Cerebellar nuclear complex (tissue), 1 donor: ENCODE measurements at places on chromosomes 2 and 18.

DNA sequence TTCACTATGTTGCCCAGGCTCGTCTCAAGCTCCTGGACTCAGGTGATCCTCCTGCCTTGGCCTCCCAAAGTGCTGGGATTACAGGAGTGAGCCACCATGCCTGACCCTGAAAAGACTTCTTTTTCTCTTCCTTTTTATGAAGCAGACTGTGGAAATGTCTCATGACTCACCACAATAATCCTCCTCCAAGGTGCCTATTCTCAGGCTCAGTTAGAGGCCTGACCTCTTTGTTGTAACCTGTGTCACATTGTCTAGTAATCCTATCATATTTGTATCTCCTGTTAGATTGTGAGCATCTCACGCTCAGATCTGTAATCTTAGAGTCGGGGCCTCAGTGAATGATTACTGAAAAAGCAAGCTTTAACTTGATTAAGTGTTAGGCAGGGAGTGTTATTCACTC is 18.3 kb upstream of the TAF4B start:
- no peak for DNase-seq

DNA sequence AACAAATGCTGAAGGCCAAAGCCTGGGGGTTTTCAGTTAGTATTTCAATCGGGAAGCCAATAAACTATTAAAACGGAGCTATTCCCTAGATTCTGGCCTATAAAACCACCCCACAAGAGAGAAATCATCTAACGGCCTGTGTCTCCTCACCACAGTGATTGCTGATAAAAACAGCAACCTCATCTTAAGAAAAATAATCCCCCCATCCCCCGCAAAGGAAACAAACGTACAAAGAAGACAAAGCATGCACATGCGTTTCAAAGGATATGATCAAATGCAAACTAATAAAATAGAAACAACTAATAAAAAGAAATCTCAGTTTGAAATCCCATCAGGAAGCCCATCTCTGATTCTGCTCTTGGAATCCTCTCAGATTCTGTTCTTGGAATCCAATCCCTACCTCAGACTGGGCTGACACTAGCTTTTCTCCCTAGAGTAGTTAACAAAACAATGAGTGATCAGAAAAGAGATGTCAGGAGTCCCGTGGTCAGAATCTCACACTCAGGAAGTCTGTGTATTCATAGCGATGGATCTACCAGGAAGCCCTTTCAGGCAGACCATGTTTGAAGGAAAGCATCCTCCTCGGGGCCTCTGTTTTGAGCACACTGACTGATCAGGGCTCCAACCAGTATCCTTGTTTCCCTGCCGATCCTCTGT is 150.7 kb downstream of the THADA start:
- no peak for DNase-seq

GRCh38 chr2:135257383-135258090 is 205.4 kb downstream of the RAB3GAP1 start:
- no peak for DNase-seq

DNA sequence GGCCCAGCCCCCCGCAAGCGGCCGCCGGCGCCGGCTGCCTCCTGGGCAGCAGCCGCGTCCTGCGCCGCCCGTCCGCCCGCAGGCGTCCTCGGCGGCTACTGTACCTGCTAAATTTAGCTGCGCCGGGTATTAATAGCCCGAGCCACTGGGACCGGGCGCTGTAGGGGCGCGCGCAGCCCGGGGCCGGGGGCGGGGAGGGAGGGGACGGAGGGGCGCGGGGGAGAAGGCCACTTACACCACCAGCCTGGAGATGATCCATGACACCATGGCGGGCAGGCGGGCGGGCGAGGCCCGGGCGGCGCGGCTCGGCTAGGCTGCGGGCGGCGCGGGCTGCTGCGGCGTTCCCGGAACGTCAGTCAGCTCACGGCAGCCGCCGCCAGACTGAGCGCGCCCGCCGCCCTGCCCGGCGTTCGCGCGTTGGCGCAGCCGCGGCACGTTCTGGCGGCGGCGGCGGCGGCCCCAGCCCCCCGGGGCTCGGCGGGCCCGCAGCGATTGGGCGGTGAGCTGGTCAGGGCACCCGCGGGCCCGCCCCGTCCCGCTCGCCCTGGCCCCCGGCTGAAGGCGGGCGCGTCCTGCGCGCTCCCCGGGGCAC is at the start of gene REEP1:
Gene REEP1, minus strand, starts transcription at position 383 of the 592 bp plus-strand sequence. Its CDS starts 116 bp downstream, at position 267.
- no peak for DNase-seq

- no peak for DNase-seq
Measured at GRCh38 chr2:143241403-143242088, 112.3 kb downstream of the ARHGAP15 start.

DNA sequence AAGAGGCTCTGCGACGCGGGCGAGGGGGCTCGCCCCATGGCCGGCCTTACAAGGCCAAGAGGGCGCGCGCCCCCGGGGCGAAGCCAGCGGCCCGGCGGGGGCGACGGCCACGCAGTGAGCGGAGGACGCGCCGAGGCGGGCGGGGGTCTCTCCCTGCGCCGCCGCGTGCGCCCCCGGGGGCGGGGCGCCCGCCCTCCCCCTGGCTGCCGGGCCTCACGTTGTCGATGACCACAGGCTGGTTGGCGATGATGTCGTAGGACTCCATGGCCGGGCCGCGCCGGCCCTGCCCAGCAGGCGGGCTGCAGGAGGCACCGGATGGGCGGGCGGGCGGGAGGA is 250 bp downstream of the ACTR1B start:
- no peak for DNase-seq

GRCh38 chr2:157395811-157396210 is 48.1 kb downstream of the CYTIP start:
- DNase-seq = no peak

GRCh38 chr2:111694700-111695101 is 189.3 kb downstream of the ANAPC1 start:
- DNase-seq = no peak

GRCh38 chr2:229485857-229486256 is 214.8 kb upstream of the PID1 start:
- no peak for DNase-seq

DNA sequence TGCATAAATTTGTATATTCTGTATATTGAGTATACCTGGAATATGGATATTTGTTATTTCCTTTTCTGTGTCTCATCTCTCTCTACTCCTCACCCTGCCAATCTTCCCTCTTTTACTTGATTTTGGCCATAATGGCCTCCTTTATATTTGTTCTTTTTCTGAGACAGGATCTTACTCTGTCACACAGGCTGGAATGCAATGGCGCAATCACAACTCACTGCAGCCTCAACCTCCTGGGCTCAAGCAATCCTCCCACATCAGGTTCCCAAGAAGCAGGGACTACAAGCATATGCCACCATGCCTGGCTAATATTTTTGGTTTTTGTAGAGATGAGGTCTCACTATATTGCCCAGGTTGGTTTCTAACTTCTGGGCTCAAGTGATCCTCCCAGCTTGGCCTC is 30.5 kb downstream of the PREPL start:
- no peak for DNase-seq

DNA sequence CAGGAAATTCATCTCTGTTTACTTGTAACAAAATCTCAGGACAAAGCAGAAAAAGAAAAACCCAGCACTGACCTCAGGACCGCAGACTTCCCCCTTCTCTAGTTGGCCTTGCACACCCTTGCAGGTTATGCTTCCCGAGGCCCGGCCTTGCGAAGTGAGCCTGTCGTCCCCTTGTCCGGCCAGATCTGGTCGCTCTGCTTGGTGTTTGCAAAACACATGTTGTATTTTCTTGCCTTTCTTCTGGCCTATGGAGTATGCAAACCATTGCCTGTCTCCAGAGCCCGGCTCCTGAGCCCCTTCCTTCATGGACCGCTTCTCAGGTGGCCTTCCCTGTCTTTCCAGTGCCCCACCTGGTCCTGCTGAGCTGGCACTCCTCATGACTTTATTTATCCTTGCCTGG is 4.8 kb downstream of the IMPA2 start:
- no peak for DNase-seq

GRCh38 chr18:59569390-59569791 is 127.8 kb downstream of the CCBE1 start:
- DNase-seq = no peak

DNA sequence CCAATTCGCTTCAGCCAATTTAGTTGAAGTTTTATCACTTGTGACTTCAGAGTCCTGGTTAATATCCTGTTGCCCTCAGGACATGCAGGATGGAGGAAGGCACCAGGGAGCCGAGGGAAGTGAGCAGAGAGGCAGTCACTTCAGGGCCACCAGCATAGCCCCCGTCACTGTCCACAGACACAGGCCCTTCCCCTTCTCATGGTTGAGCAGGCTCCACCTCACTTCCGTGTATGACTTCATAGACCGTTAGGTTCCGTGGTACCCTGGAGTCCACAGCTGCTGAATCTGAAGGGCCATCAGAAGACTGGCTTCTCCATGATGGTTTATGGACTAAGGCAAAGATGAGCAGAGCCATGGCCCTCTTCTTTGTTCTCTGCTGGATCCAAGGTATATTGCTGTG is at the start of gene C2orf92:
Gene C2orf92, plus strand, starts transcription at position 266 of the 400 bp plus-strand sequence. Its CDS starts 76 bp downstream, at position 342.
- no peak for DNase-seq

DNA sequence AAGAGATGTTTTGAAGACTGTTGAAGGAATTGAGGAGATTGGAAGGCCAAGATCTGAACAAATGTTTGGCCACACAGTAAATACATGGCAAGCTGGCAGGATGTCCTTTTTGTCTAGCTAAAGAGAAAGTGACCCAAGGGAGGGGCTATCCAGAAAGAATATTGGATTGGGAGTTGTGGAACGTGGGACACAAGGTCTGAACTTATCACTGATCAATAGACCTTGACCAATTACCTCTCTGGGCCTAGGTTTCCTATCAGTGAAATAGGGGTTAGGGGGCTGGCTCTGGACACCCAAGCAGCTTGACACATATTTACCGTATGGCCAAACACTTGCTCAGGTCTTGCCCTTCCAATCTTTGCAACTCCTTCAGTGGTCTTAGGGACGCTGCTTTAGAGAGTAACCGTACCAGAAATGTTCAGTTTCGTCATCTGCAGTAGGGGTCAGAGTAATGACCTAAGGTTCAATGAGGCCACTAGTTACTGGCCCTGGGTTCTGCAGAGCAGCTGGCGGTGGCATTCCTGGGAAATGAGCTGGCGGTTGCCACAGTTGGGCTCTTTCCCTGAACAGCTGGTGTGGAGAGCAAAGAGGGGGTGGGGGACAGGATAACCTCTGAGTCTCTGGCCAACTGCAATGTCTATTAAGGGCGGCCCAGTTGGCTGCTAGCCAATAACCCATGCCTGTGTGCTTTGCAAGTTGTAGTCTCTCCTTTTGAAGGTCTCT is 70.1 kb upstream of the STPG4 start:
- DNase-seq = no peak

GRCh38 chr2:17827316-17827715 is 11.1 kb downstream of the MSGN1 start:
- DNase-seq = no peak

DNA sequence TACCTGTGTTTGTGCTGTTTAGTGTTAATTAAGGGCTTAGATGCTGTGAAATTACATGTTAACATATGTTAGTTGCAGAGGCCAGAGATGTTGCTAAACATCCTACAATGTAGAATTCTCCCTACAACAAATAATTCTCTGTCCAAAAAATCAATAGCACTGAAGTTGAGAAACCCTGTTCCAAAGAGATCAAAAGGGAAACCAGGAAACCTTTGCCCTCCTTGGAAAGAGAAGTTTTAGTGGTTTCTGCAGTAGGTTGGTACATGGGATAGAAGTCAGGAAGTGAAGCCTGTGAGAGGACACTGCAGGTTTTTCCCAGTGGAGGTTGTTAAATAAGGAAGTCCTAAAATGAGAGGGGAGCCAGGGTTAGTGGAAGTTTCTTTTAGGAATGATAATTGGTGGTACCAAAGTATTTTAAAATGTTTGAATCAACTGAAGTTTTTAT is 6.3 kb upstream of the RMDN2 start:
- no peak for DNase-seq

GRCh38 chr2:158668001-158668765 is 126.9 kb upstream of the DAPL1 start:
- DNase-seq = no peak

DNA sequence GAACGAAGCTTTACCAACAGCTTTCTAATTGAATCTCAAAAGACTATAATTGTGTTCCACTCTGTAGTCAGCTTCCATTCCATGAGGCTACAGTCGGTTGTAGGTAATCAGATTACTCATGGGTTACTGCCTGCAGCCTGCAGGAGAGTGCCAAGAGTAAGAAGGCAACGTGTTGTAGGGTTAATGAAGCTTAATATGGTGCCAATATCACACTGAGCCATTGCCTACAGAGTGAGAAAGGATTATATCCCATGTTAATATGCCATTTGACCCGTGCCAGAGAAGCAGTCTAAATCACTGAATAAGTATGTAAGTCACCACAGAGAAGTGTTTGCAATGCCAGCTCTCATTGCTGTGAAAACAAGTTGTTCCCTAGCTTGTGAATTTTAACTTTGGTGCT is 734.5 kb upstream of the ACVR2A start:
- DNase-seq = no peak

DNA sequence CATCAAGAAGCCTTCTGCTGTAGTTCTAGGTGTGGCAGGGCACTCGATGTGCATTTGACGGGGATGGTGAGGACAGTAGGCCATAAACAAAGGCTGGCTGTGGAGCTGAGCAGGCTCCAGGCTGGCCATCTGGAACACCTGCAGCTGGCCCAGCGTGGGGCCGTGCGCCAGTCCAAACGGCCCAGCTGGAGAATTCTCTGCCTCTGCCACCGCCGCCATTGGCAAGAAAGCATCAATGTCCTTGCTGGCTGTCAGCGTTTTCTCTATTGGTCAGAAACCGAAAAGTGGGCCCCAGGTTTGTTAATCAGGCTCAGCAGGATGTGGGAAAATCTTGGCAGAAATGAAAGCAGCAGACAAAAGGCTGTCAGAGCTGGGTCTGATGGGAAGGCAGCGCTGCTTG is 24.0 kb upstream of the CTIF start:
- DNase-seq = no peak

DNA sequence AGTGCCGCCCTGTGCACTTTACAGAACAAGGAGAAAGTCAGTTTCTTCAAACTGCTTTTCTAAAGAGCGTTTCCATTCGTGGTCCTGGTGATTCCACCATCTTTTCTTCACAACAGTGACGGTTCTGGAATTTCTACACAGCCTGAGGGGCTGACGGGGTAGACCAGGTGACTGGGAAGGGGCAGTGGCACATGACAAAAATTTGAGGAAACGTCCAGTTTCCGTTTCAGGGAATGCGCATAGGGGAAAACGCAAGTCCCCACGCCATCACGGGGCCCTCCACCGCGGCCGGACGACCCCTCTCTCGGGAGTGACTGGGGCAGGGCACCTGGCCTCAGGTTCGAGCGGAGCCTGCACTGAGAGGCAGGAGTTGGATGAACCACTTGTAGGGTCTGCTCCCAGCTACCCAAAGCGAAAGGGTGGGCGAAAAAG is 980 bp upstream of the SPTBN1 start:
- DNase-seq = no peak
